ENCODE measurements at places on chromosomes 7 and 10.

DNA sequence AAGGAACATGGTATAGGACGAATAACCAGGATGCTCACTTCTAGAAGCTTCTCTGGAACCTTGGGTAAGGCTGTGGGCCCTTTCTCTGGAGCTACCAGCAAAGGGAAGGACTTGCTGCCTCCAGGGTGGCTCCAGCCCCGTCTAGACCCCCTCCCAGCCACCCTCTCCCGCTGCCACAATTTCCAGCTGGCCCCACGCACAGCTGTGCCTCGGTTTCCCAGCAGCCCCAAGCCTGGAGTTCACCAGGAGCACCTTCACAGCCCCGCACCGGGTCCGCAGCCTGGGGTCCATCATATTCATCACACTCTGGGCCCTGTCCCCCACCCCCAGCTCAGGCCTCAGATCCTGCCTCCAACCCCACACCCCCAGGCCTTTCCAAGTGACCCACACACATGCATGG is 35.6 kb upstream of the GTF2IRD1 start:
- DNase-seq: no peak

GRCh38 chr10:118033905-118034304 is 12.8 kb downstream of the RAB11FIP2 start:
- DNase-seq: no peak

DNA sequence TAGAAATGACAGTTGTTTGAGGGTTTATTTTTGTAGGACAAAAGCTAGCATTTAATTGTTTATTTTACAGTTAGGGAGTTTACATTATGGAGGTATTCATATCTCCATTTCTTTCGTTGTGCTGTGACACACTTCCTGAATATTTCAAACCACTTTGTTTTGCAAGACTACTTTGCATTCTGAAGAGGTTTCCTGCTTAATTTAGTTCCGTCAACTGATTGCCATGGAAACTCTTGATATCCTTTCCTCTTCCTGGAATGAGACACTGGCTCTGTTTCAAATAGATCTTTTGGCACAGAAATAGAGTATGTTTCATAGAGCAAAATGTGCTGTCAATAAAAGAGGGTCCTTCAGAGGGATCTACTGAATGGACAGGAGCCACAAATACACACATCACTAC is 159.5 kb upstream of the AGR3 start:
- DNase-seq: no peak

DNA sequence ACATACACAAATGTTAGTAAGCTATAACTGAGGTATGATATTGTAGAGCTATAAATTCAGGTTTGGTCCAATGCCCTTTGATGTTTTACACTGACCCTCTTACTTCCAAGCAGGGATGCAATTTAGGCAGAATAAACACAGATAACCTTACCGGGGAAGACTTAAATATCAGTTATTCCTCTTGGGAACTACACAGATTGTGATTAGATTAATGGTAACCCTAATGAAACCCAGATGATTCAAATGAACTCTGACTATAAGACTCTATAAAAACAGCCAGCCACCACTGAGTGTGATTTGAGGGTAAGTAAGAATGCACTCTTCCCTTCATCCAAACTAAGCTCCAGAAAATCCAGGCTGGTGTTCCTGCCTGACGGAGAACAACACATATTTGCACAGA is 891.1 kb downstream of the NXPH1 start:
- DNase-seq: no peak

GRCh38 chr7:134873253-134873652 is 93.8 kb downstream of the CALD1 start:
- no peak for DNase-seq

Measured in stimulated activated CD4-positive, alpha-beta T cell treated with anti-CD3 and anti-CD28 coated beads, Interleukin-1b, Interleukin-23, amount 100 ng/mL, for 24 hours (primary cell).